ENCODE measurements at places on chromosomes 6 and 20.

DNA sequence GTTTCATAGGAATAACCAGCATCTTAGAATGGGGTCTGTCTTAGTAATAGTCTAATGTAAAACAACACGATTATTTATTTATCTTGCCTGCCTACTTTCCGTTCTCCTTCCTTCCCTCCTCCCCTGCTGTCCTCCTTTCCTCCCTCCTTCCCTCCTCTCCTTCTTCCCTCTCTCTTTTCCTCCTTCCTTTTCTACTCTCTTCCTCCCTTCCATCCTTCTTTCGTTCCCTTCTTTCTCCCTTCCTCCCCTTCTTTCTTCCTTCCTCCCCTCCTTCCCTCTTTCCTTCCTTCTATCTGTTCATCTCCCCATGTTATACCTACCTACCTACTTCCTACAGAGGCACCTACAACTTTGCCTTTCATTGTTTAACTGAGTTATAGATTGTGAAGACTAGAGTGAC, 940.6 kb downstream of the KIF16B start:
- H3K27me3 ChIP-seq: no peaks in the 10 kb centered on the region
- H3K4me3 ChIP-seq: no peak overlapping the region
- H3K36me3 ChIP-seq: no peaks in the 10 kb centered on the region
- no peak for DNase-seq
- no peaks in the 10 kb centered on the region for H3K4me1 ChIP-seq

- peak overlapping the region; percentile 99 for H3K27ac ChIP-seq
- DNase-seq: no peak
- peak overlapping the region; percentile 98 for H3K4me3 ChIP-seq
- peaks cover 21% of the 10 kb centered on the region for H3K36me3 ChIP-seq
- peaks cover 16% of the 10 kb centered on the region for H3K4me1 ChIP-seq
- peaks cover 10% of the 10 kb centered on the region for H3K27me3 ChIP-seq
Observed at GRCh38 chr20:18288749-18289267, 481 bp downstream of the ZNF133 start.

DNA sequence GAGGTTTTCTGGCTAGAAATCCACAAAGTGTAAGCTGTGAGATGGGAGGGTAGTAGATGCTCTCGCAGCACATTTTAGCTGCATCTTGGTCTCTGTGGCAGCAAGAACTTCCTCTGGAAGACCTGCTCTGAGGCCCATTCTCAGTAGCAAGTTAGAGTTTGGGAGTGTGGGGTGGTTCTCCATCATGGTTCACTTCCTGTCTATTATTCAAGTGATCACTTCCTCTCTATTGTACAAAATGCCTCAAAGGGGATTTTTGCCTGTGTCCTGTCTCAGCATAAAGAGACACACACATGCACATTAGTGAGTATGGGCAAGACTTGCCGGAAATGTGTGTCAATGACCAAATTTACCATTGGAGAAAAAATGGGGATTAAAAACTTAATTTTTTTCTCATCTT, 42.5 kb downstream of the LYRM2 start:
- H3K4me1 ChIP-seq: peaks cover 28% of the 10 kb centered on the region
- peak overlapping the region; percentile 11 for H3K4me3 ChIP-seq
- no peaks in the 10 kb centered on the region for H3K27me3 ChIP-seq
- H3K27ac ChIP-seq: peak overlapping the region; percentile 90

DNA sequence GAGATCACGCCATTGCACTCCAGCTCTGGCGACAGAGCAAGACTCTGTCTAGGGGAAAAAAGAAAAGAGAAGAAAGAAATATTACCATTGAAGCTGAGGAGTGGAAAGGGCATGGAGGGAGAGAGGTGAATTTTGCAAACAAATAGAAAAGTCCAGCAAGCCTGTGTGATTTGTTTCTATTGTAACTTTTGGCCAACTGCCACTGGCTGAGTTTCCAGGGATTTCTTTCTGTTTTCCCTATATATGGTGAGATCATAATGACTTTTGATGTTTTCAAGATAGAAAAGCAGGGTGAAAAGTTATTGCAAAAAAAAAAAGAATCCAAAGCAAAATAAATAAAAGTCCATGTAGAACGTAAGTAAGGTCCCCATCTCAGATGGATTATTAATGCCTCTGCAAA, 184.2 kb upstream of the RALGAPA2 start:
- no peaks in the 10 kb centered on the region for H3K36me3 ChIP-seq
- H3K27me3 ChIP-seq: peaks cover 7% of the 10 kb centered on the region
- no peak for DNase-seq
- H3K4me3 ChIP-seq: no peak overlapping the region
- no peak overlapping the region for H3K27ac ChIP-seq
- H3K4me1 ChIP-seq: no peaks in the 10 kb centered on the region

GRCh38 chr6:36980129-36980528, 5.9 kb downstream of the MTCH1 start:
- peaks cover 46% of the 10 kb centered on the region for H3K36me3 ChIP-seq
- no peaks in the 10 kb centered on the region for H3K27me3 ChIP-seq
- H3K4me3 ChIP-seq: no peak overlapping the region

DNA sequence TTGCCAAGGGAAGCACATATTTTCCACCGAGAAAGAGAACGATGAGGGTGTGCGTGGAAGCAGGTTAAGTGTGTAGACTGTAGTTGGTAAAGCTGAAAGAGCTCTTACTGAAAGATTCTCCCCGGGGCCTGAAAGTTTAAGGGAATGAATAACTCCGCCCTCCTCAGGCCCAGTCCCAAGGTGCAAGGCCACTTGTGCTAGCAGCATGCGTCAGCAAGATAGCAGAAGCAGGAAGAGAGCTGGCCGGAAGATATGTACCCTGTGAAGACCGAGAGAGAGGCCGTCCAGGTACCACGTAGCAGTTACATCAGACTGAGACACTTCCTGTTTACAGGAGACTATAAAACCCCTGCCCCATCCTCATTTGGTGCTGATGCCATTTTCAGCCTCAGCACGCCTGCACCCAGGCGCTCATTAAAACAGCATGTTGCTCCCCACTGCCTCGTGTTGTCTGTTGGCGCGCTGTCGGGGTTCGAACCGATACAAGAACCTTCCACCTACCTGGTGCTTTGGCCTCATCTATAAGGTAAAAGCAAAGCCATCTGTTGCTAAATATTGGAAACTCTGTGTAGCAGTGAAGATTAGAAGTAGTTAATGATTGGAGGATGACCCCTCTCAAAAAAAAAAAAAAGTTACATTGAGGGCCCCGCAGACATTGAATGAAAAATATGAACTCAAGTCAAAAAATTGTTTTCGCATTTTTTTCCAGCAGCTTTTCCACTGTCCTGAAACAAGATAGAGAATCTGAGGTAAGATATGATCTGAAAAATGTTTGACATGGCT, 18.6 kb upstream of the FAM135A start:
- no peaks in the 10 kb centered on the region for H3K4me1 ChIP-seq
- DNase-seq: no peak
- H3K27ac ChIP-seq: no peak overlapping the region
- peaks cover 22% of the 10 kb centered on the region for H3K27me3 ChIP-seq
- H3K36me3 ChIP-seq: no peaks in the 10 kb centered on the region
- no peak overlapping the region for H3K4me3 ChIP-seq

DNA sequence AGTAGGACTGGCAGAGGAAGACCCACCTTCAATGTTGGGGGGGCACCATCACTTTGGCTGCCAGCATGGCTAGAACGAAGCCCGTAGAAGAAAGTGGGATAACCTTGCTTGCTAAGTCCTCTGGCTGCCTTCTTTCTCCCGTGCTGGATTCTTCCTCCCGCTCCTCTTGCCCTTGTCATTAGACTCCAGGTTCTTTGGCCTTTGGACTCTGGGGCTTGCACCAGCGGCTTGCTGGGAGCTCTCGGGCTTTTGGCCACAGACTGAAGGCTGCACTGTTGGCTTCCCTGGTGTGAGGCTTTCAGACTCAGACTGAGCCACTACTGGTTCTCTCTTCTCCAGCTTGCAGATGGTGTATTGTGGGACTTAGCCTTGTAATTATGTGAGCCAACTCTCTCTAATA, 28.2 kb downstream of the GSTA2 start:
- no peaks in the 10 kb centered on the region for H3K4me1 ChIP-seq
- peaks cover 5% of the 10 kb centered on the region for H3K27me3 ChIP-seq
- H3K36me3 ChIP-seq: no peaks in the 10 kb centered on the region
- no peak overlapping the region for H3K27ac ChIP-seq

- DNase-seq: no peak
- H3K36me3 ChIP-seq: no peaks in the 10 kb centered on the region
- H3K27me3 ChIP-seq: no peaks in the 10 kb centered on the region
- no peaks in the 10 kb centered on the region for H3K4me1 ChIP-seq
- no peak overlapping the region for H3K4me3 ChIP-seq
- H3K27ac ChIP-seq: no peak overlapping the region
Observed at GRCh38 chr6:122717350-122717749, 62.2 kb upstream of the FABP7 start.

DNA sequence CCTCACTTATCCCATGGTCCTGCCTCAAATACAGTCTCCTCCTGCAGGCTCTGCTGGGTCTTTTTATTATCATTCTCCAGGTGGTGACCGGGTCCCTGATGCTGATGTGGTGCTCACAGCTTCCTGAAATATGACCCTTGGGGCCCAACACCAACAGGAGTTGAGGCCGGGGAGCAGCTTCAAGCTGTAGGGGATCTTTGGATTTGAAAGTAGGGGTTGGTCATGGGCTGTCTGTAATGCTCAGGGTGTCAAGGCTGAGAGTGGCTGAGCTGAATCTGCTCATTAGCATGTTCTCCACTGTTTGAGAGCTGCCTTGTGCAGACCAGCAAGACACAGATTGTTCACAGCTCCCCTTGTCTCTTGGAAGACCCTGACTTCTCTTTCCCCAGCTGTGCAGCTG, 35.5 kb downstream of the HLA-F start:
- no peaks in the 10 kb centered on the region for H3K36me3 ChIP-seq
- no peak for DNase-seq
- no peak overlapping the region for H3K4me3 ChIP-seq
- peaks cover 2% of the 10 kb centered on the region for H3K27me3 ChIP-seq

- H3K4me3 ChIP-seq: no peak overlapping the region
- no peak overlapping the region for H3K27ac ChIP-seq
- H3K4me1 ChIP-seq: no peaks in the 10 kb centered on the region
- peaks cover 3% of the 10 kb centered on the region for H3K27me3 ChIP-seq
- DNase-seq: no peak
- no peaks in the 10 kb centered on the region for H3K36me3 ChIP-seq
Observed at GRCh38 chr20:57079031-57080005, 187.1 kb downstream of the BMP7 start.

- H3K27me3 ChIP-seq: no peaks in the 10 kb centered on the region
- H3K36me3 ChIP-seq: no peaks in the 10 kb centered on the region
- no peak overlapping the region for H3K4me3 ChIP-seq
- H3K27ac ChIP-seq: no peak overlapping the region
Observed at GRCh38 chr6:141354191-141354955, 778.4 kb upstream of the GJE1 start.

- no peak overlapping the region for H3K27ac ChIP-seq
- no peak overlapping the region for H3K4me3 ChIP-seq
- H3K36me3 ChIP-seq: peaks cover 6% of the 10 kb centered on the region
- no peaks in the 10 kb centered on the region for H3K27me3 ChIP-seq
- H3K4me1 ChIP-seq: peaks cover 31% of the 10 kb centered on the region
Observed at GRCh38 chr20:45322952-45323383, 14.9 kb upstream of the MATN4 start.

DNA sequence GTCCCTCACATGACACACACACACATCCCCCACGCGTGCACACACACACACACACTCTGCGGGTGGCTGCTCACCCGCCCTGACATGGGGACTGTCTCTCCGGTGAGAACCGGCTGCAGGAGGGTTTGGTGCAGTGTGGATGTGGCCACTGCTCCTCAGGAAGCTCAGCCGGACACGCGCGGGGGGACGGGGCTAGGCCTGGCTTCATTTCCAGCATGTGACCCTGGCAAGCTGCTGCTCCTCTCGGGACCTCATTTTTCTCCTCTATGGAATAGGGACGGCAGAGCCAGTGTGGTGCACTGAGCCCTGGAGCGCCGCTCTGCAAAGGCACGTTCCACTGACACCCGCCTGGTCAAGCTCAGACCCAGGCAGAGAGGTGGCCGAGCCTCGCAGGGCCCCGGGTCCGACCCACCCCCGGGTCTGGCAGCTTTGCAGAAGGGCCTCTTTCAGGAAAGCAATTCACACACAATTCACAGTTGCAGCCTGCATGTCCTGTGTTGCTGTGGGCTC, 56.8 kb upstream of the SLCO4A1 start:
- no peak overlapping the region for H3K4me3 ChIP-seq
- H3K27me3 ChIP-seq: peaks cover 17% of the 10 kb centered on the region
- no peak for DNase-seq
- peaks cover 2% of the 10 kb centered on the region for H3K4me1 ChIP-seq

Measured in T-helper 2 cell treated with Interferon-gamma antibody and Interleukin-4, amounts not matched to agents 5 μg/mL and 100 μg/mL, for 36 hours (primary cell).